ENCODE measurements at places on chromosomes 12 and 14.

DNA sequence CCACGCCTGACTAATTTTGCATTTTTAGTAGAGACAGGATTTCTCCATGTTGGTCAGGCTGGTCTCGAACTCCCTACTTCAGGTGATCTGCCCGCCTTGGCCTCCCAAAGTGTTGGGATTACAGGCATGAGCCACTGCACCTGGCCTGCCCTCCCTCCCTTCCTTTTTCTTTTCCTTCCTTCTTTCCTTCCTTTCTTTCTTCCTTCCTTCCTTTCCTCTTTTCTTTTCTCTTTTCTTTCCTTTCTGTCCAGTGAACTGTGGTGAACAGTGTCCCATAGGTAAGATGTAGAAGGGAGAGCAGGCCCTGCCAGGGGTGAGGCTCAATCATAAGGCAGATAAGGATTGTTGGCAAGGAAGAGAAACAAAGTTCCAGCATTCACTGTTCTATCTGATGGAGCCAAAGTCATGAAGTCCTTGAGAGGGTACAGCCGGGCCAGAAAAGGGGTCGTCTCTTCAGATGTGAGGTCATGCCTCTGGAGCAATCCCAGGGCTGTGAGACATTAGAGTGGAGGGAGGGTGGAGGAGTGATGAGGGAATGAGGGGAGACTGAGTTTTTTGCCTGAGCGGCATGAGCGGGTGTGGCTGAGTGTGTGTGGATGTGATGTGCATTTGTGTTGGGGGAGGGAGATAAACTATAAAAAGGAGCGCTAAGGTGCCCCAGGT lies 4.2 kb upstream of the MLF2 start:
- no peak for DNase-seq

- DNase-seq, result no peak
These were observed 306.3 kb upstream of the FLRT2 start for GRCh38 chr14:85223667-85224066.

- no peak for DNase-seq
These were observed 671.5 kb downstream of the MED13L start for GRCh38 chr12:115606040-115606439.

DNA sequence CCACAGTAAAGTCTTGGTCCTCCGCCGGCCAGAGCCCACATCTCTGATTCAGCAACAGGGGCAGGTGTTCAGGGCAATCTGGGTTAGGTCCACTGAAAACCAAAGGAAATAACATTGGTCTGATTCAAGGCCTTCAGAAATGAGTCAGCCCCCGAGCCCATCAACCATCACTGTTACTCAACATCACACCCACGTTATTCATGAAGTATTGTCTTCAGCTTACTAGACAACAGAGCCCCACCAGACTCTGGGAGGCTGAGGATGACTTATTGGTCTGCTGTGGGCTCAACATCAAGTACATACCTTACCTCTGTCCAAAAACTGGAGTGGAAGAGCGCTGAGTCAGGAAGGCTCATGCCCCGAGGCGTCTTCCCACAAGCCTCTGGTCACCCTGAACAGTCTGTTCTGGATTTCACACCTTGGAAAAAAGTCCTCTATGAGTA lies 97.5 kb downstream of the ZFP36L1 start:
- peak; percentile 60 for DNase-seq

DNA sequence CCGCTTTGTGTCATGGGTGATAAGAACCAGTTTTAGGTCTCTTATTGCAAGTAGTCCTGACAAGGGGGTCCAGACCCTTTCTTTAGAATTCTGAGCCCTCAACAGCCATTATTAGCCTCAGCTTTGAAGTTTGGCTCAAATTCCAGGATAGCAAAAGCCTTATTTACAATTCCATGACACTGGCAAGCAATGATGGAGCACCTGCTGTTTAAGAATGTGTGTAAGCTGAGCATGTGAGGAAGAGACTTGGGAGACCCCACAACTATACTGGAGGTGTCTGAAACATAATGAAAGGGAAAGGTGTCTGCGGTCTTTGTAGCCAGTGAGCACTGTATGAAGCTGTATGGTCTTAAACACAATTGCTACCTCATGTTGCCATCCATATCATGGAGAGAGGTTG lies 119.8 kb downstream of the TBX5 start:
- no peak for DNase-seq

DNA sequence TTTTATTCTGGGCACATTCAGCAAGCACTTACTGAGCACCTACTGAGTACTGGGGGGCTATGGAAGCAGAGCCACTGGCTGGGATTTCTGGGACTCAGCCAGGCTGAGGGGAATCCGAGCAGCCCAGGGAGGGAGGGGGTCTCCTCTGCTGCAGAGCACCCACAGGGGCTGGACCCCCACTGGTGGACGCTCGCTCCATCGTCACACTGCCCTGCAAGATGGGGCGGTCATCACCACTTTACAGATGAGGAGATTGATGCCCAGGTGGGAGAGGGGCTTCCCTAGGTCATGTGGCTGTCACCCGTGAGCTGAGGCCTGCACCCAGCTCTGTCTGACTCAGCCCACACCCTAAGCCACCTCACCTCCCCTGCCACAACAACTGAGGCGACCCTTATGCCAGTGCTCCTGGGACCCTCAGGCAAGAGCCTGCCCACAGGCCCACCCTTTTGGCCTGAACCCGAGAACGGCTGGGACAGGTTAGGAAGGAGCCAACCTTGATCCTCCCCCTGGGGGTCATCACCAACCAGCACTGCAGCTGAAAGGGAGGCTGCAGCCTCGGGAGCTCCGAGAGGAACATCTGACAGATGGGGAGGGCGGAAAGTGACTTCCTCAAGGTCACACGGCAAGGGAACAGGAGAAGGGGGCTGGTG lies 74.4 kb downstream of the SERPINA3 start:
- DNase-seq, result peak; percentile 18
